Dermis microvascular lymphatic vessel endothelial cell (primary cell): ENCODE measurements at places on chromosomes 3 and 15.

GRCh38 chr3:148792516-148792915, 35.1 kb upstream of the CPB1 start:
- no peak for DNase-seq

GRCh38 chr3:110227991-110228390, 843.6 kb upstream of the NECTIN3 start:
- DNase-seq: peak; percentile 21

GRCh38 chr3:194150252-194150934, 14.4 kb downstream of the HES1 start:
- DNase-seq: no peak

DNA sequence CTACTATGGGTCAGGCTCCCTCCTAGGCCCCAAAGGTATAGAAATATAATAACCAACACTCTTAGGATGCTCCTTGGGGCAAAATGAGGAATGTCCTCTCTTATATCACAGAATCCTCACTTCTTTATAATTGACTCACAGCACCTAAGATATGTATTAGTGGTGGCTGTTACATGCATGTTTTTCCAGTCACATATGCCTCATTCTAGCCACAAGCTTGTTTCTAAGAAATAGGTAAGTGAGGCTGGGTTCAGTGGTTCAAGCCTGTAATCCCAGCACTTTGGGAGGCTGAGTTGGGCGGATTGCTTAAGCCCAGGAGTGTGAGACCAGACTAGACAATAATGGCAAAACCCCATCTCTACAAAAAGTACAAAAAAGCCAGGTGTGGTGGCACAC, 57.9 kb upstream of the PSMD6 start:
- no peak for DNase-seq

- DNase-seq: no peak
Measured at GRCh38 chr15:90660195-90660998, 56.7 kb upstream of the BLM start.

DNA sequence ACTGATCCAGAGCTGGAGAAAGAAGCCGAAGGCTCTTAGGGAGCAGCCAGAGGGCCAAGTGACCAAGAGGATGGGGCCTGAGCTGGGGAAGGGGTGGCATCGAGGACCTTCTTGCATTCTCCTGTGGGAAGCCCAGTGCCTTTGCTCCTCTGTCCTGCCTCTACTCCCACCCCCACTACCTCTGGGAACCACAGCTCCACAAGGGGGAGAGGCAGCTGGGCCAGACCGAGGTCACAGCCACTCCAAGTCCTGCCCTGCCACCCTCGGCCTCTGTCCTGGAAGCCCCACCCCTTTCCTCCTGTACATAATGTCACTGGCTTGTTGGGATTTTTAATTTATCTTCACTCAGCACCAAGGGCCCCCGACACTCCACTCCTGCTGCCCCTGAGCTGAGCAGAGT, 9.5 kb downstream of the CHRD start:
- no peak for DNase-seq

DNA sequence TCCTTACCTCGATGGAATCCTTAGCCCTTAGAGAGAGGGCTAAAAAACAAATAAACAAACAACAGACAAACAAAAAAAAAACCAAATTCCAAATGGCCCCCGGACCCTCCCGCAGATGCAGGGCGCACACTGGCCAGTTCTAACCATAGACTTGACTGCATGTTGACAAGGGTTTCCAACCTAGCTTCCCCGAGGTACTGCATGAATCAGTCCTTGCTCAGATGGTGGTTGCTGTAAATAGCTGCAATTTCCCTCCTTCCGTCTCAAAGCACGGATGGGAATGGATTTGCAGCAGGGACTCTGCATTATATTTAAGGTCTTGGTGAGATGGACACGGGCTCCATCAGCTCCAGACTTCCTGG, 162.8 kb downstream of the CD47 start:
- peak; percentile 15 for DNase-seq

- DNase-seq: no peak
Measured at GRCh38 chr15:72271221-72271620, 1.1 kb downstream of the PARP6 start.

GRCh38 chr3:138397983-138398382, 36.4 kb upstream of the ESYT3 start:
- no peak for DNase-seq

DNA sequence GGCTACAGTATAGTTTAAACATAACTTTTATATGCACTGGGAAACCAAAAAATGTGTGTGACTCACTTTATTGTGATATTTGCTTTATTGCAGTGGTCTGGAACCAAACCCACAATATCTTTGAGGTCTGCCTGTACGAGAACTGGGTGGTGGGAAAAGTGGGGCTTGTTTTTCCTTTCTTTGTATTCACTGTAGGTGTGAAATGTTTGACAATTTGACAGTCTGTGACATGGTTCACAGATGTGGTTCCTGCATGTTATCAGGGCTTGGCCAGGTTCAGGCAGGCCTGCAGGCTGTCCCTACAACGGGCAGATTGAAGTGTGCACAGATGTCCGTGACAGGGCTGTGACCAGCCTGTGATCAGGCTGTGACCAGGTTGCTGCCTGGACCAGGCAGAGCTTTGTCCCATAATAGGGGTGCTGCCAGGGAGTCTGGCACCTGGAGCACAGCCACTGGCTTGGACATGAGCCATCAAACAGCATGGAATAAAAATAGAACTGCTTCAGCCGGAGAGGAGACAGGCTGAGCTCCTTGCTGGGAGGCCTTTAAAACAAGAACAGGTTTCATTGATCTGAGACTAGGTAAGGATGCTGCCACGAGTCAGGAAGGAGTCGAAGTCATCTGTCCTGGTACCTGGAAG, 61.0 kb downstream of the KLF13 start:
- DNase-seq: no peak

GRCh38 chr15:81959196-81959595, 86.6 kb downstream of the MEX3B start:
- no peak for DNase-seq

DNA sequence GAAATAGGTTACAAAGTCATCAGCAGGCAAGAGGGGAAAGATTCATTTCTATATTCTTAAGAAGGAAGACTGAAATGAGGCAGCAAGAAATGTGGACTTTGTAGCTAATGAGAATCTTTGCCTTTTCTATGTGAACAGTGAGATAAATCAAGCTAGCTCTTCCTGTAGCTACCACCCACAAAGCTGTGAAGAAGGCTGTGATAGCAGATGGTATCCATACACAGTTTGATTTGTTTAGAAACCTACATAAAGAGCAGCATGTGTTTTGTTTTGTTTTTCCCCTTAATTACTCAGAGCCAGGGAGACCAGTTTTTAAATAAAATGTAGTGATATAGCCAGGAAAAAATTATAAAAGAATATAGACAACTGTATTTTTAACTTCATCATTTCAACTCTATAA, 45.5 kb downstream of the TEX9 start:
- no peak for DNase-seq

- no peak for DNase-seq
Measured at GRCh38 chr15:73017987-73018386, 34.3 kb upstream of the NEO1 start.

DNA sequence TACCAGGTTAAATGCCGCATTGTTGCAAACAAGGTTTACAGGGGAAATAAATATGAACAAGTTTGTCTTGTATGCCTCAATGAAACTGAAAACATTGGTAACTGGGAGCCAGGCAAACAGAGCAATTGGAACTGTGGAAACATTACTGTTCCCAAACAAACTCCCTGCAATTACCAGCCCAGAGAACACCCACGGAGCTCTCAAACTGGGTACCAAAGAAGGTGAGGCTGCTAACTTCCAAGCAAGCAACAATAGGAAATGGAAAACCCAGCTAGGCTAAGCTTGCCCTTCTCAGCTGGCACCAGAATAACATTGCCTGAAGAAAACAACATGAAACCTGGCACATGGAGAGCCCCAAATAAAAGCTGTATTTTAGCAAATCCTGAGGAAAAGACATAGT, 218.9 kb upstream of the THRB start:
- DNase-seq: no peak
